Small intestine (tissue), 16 donors: ENCODE measurements at places on chromosomes 7 and 10.

- no peak for DNase-seq
Observed at GRCh38 chr7:34727464-34727995, 69.5 kb downstream of the NPSR1 start.

DNA sequence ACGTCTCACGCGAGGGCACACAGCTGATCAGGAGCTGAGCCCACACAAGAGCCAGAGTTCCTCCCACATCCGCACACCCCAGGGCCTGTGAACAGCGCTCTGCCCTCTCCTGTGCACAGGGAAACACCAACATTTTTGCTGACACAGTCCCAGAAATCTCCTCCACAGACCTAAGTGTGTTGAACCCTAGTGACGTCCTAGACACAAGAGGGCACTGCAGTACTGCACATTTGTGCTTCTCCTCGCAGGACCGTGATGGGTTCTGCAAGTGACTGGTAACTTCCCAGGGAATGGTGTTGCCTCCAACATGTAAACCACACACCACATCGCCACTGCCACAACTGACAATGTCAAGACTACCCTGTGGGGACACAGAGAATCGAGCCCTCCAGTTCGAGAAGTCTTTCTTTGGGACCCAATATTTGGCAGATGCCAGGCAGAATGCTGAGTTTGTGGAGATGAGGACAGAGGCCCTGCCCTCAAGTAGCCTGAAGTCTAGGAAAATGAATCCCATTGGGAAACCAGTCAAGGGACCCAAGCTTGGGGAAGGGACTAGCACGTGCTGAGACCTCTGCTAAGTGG lies 170.3 kb downstream of the PAXIP1 start:
- peak; percentile 63 for DNase-seq

- no peak for DNase-seq
Observed at GRCh38 chr10:18100669-18101068, 39.6 kb upstream of the CACNB2 start.

- no peak for DNase-seq
Observed at GRCh38 chr10:125967533-125967932, 71.2 kb downstream of the FANK1 start.

GRCh38 chr7:7607010-7607409 lies 33.5 kb upstream of the UMAD1 start:
- DNase-seq: no peak

DNA sequence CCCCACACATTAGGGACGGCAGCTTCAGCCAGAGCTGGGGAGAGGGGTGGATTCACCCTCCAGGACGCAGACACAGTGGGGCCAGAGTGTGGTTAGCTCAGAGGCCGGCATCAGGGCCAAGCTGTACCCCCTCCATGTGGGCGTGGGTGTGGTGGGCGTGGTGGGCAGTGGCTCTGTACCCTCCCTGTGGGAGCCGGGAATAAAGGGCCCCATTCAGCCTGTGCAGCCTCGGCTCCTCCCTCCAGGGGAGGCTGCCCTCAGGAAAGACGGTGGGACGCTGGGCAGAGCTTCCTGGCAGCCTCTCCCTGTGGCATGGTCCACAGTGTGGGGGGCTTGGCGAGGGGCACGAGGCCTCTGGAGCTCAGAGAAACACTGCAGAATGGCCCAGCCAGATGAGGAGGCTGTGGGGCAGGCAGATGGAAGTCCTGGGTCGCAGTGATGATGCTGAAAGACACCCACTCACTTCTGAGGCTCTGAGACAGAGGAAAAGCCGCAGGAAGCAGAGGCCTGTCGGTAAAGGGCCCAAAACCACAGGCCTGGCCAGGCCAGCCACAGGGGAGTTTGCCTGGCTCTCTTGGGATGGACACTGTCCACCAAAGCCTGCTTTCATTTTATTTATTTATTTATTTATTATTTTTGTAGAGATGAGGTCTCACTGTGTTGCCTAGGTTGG lies 108.0 kb downstream of the SH3PXD2A start:
- no peak for DNase-seq

GRCh38 chr7:98307971-98308466 lies 26.5 kb downstream of the BRI3 start:
- DNase-seq: no peak

GRCh38 chr10:132333386-132333785 lies 1.4 kb downstream of the LRRC27 start:
- no peak for DNase-seq

DNA sequence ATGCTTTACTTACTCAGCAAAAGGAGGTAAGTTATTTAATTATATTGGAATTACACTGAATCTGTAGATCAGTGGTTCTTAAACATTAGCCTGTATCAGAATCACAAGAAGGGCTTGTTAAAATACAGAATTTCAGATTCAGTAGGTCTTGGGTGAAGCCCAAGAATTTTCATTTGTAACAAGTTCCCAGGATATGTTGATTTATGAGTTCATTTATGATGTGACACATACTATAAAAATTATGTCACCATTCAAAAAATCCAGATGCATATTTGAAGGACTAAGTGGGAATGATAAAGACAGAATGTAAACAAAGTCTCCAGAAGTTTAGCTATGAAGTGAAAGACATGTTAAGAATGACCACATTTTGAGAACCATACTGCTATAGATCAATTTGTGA lies 52.3 kb downstream of the HECTD2 start:
- no peak for DNase-seq

GRCh38 chr10:50260791-50261281 lies 9.5 kb upstream of the ASAH2 start:
- peak; percentile 97 for DNase-seq
